ENCODE measurements at places on chromosomes 2 and 18. TPM values are rescaled to one million over a fixed set of nuclear protein-coding genes. Genes with fewer than 3 reads are reported as not detected.

Gene ALLC
- total RNA-seq: not detected

Gene LRP2
- total RNA-seq: 0.13 TPM

Gene UGT1A4
- not detected for total RNA-seq

DNA sequence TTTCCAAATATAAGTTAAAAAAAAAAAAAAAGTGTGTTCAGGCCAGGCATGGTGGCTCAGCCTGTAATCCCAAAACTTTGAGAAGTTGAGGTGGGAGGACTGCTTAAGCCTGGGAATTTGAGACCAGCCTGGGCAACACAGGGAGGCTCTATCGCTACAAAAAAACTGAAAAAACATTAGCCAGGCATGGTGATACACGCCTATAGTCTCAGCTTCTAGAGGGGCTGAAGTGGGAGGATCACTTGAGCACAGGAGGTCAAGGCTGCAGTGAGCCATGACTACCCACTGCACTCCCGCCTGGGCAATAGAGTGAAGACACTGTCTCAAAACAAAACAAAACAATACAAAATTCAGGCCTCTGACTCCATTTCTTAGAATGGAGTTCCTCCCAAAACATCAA, 9.2 kb downstream of the USP37 start:
- no peak for DNase-seq

DNA sequence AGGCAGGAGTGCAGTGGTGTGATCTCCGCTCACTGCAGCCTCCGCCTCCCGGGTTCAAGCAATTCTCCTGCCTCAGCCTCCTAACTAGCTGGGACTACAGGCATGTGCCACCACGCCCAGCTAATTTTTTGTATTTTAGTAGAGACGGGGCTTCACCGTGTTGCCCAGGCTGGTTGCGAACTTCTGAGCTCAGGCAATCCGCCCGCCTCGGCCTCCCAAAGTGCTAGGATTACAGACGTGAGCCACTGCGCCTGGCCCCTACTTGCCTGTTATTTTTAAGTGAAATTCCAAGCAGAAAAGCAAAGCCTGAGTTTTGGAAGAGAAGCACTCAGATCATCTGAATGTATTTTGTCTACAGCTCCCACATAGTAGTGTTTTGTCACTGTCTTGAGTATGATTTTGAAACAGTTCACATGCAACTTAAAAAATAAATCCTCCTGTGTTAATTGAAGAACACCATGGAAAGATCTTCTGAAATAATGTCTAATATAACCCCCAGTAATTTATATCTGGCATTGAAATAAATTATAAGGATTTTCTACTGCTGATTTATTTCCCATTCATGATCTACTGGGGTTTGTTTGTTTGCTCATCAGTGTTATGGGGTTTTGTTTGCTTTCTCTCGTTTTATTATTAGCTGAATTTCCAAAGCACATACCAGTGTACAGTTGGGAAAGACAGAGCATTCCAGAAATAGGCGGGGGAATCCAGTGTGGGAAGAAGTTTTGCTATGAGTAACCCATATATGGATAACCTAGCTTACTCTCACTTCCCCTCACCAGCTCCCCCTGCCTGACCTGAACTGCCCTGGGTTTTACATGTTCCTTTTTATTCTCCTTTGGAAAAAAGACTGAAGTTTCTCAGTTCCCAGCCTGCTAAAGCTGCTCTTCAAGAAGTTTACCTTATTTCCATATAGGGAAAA, 80.1 kb upstream of the MAP3K20 start:
- DNase-seq: peak; percentile 97

- DNase-seq: no peak
These were observed 101.6 kb upstream of the XPO1 start for GRCh38 chr2:61639721-61640120.

DNA sequence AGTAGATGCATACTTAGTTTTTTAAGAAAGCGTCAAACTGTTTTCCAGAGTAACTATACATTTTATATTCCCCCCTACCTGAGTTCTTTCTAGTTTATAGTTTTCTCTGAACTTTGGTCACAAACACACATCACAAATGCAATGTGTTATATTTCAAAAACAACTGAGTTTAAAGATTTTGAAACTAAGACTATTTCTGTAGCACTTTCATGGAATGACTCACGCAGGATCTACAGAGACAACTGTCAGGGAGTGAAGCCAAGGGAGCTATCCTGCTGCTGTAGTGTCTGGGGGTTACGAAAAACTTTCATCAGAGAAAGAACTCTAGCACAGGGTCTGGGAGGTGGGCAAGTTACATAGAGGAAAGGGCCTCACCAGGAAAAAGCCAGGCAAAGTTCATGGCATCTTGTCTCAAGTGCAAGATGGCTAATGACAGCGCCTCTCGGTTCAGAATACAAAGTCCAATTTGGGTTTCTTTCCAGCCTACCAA, 66.8 kb downstream of the UXS1 start:
- no peak for DNase-seq

DNA sequence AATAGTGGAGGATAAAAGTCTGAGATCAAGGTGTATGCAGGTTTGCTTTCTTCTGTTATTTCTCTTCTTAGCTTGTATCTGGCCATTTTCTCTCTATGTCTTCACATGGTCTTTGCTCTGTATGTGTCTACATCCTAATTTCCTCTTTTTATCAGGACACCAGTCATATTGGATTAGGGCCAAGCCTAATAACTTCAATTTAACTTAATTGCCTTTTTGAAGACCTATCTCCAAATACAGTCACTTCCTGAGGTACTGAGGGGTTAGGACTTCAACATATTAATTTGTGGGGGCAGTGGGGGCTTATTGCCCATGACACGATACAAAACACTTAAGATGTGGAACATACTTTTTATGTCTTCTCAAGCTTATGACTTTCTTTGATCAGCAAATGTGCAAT, 632.9 kb upstream of the CELF4 start:
- no peak for DNase-seq

DNA sequence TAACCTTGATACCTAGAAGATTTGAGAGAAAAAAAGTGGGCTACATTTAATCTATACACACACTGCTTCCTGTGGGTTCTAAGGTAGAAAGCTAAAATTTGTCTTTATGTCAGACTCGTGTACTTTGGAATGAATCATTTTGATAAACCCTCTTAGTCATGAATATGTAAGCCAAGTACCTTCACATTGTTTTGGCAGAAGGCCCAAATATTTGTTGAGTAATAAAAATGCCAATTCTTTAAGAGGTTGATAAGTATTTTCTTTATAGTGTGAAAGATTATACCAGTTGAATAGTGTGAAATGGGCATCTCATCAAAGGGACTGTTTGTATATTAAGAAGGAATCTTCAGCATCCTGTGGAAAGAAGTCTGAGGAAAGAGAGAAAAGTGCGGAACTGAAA, 1464.7 kb upstream of the ZEB2 start:
- DNase-seq: no peak

DNA sequence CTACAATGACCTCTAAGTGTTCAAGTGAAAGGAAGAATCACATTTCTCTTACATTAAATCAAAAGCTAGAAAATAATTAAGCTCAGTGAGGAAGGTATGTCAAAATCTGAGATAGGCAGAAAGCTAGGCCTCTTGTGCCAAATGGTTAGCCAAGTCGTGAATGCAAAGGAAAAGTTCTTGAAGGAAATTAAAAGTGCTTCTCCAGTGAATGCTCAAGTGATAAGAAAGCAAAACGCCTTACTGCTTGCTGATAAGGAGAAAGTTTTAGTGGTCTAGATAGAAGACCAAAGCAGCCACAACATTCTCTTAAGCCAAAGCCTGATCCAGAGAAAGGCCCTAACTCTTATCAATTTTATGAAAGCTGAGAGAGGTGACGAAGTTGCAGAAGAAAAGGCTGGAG, 932.3 kb upstream of the ACVR2A start:
- DNase-seq: no peak

DNA sequence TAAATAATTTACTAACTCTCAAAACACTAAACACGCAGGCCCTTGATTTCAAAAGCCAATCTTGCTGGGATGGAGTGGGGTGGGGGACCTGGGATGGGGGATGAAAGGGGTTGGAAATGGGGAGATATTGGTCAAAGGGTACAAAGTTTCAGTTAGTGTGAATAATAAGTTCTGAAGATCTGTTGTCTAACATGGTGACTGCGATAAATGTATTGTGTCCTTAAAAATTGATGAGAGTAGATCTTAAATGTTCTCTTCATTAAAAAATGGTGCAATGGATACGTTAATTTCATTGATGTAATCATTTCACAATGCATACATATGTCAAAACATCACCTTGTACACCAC, 505 bp upstream of the ACYP2 start:
- DNase-seq: no peak

DNA sequence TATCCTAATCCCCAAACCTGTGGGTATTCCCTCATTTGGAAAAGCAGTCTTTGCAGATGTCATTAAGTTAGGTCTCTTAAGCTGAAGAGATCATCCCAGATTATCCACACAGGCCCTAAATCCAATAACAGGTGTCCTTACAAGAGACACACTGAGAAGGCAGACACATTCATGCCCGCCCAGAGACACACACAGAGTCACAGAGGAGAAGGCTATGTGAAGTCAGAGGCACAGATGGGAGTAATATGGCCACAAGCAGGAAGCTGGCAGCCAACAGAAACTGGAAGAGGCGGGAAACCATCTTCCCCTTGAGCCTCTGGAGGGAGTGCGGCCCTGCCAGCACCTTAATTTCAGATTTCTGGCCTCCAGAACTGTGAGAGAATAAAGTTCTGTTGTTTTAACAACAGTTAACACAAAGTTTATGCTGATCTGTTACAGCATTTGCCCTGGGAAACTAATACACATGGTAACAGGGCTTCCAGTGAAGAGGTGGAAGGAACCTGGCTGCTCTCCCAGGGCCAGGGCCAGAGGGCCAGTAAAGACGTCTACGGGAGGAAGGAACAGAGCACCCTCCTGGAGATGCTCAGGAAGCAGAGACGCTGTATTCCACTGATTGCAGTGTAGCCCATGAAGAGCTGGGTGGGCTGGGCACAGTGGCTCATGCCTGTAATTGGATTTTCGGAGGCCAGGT, 217.5 kb downstream of the GLI2 start:
- no peak for DNase-seq

DNA sequence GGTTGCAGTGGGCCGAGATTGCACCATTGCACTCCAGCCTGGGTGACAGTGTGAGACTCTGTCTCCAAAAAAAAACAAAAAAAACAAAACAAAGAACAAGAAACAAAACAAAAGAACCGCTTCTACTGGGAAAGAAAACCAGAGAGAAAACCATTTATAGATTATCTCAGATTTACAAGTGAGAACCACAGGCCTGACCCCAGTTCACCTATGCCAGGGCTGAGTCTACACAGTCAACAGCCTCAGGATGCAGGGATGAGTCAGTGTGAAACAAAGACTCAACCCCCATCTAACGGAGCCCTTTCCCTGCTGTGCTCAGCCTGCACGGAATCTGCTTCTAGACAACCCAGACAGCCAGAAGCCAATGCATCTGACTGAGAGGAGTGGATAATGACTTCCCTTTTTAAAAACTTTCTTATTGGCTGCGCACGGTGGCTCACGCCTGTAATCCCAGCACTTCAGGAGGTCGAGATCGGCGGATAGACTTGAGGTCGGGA, 25.5 kb upstream of the YWHAQ start:
- peak; percentile 95 for DNase-seq

Data from SJSA1 (cell line).